Osteoblast (primary cell): ENCODE measurements at places on chromosomes 3 and 15. TPM values are rescaled to one million over a fixed set of nuclear protein-coding genes. Genes with fewer than 3 reads are reported as not detected.

- H3K36me3 ChIP-seq: no peaks in the 10 kb centered on the region
- H3K27ac ChIP-seq: no peak overlapping the region
- no peaks in the 10 kb centered on the region for H3K4me1 ChIP-seq
- no peak for DNase-seq
- H3K27me3 ChIP-seq: no peaks in the 10 kb centered on the region
- H3K4me3 ChIP-seq: no peak overlapping the region
Measured at GRCh38 chr3:60330107-60330506, 921.1 kb downstream of the FHIT start.

- H3K27me3 ChIP-seq: no peaks in the 10 kb centered on the region
- H3K4me1 ChIP-seq: no peaks in the 10 kb centered on the region
- H3K4me3 ChIP-seq: no peak overlapping the region
- no peak for DNase-seq
- no peaks in the 10 kb centered on the region for H3K36me3 ChIP-seq
Measured at GRCh38 chr3:16809993-16810392, 74.8 kb upstream of the PLCL2 start.

- no peaks in the 10 kb centered on the region for H3K27me3 ChIP-seq
- no peak for DNase-seq
- H3K4me3 ChIP-seq: no peak overlapping the region
Measured at GRCh38 chr3:193140381-193140780, 100.6 kb upstream of the PLAAT1 start.

DNA sequence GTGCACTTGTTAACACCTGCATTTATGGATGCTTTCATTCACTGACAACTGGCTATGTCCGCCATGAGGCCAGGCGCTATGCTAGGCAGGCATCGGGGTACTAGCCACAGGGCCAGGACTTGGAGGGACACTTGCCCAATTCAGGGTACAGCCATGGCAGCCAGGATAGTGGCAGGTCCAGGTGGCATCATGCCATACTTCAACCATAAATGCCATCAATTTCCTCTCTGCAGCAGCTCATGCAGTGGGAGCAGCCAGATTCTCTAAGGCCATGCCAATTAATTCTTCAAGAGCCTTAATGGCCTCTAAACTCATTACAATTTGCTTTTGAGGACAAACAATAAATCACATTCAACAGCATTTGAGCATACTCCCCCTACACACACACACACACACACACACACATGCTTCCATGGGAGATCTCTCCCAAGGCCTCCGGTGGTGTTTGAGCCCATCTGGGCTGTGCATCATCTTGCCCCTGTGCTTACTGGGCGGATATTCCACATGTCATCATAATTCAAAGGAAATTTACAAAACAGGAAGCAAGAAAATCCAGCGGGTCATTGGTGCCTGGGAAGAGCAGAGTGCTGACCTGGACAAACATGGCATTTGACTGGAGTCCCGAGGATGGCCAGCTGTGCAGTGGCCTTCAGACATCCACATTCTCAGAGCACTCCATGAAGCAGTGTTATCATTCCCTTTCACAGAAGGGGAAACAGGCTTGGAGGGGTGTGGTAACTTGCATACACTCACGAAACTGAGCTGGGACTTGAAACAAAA lies 109.1 kb downstream of the IQSEC1 start:
- peak; percentile 71 for DNase-seq
- H3K4me1 ChIP-seq: peaks cover 20% of the 10 kb centered on the region
- H3K36me3 ChIP-seq: no peaks in the 10 kb centered on the region
- no peak overlapping the region for H3K27ac ChIP-seq
- no peaks in the 10 kb centered on the region for H3K27me3 ChIP-seq

- peaks cover 15% of the 10 kb centered on the region for H3K27me3 ChIP-seq
- H3K27ac ChIP-seq: no peak overlapping the region
- no peak for DNase-seq
- H3K36me3 ChIP-seq: no peaks in the 10 kb centered on the region
- no peak overlapping the region for H3K4me3 ChIP-seq
- no peaks in the 10 kb centered on the region for H3K4me1 ChIP-seq
Measured at GRCh38 chr3:107512108-107512507, 10.7 kb upstream of the BBX start.

DNA sequence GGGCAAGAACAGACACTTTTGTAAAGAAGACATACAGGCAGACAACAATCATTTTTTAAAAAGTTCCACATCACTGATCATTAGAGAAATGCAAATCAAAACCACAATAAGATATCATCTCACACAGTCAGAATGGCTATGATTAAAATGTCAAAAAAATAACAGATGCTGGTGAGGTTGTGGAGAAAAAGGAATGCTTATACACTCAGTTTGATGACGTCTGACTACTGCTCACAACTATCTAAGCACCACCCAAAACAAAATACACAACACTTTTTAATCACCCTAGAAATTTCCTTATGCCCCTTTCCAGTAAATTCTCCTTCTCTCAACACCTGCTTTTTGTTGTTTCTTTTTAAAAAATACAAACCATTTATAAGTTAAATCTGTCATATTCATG lies 228.8 kb downstream of the ISL2 start:
- no peak overlapping the region for H3K4me3 ChIP-seq
- no peaks in the 10 kb centered on the region for H3K27me3 ChIP-seq
- no peaks in the 10 kb centered on the region for H3K4me1 ChIP-seq
- no peak overlapping the region for H3K27ac ChIP-seq
- DNase-seq: no peak

- H3K4me1 ChIP-seq: no peaks in the 10 kb centered on the region
- no peaks in the 10 kb centered on the region for H3K36me3 ChIP-seq
- H3K4me3 ChIP-seq: no peak overlapping the region
- no peaks in the 10 kb centered on the region for H3K27me3 ChIP-seq
Measured at GRCh38 chr3:34676436-34676835, 878.0 kb downstream of the PDCD6IP start.

GRCh38 chr3:39260957-39261356 lies 18.9 kb downstream of the CX3CR1 start:
- H3K27me3 ChIP-seq: peaks cover 54% of the 10 kb centered on the region
- H3K36me3 ChIP-seq: no peaks in the 10 kb centered on the region
- H3K27ac ChIP-seq: no peak overlapping the region
- no peak overlapping the region for H3K4me3 ChIP-seq

GRCh38 chr15:71139241-71139640 lies 24.0 kb downstream of the THSD4 start:
- H3K4me3 ChIP-seq: no peak overlapping the region
- H3K27me3 ChIP-seq: no peaks in the 10 kb centered on the region
- H3K36me3 ChIP-seq: no peaks in the 10 kb centered on the region
- no peak for DNase-seq
- no peak overlapping the region for H3K27ac ChIP-seq

DNA sequence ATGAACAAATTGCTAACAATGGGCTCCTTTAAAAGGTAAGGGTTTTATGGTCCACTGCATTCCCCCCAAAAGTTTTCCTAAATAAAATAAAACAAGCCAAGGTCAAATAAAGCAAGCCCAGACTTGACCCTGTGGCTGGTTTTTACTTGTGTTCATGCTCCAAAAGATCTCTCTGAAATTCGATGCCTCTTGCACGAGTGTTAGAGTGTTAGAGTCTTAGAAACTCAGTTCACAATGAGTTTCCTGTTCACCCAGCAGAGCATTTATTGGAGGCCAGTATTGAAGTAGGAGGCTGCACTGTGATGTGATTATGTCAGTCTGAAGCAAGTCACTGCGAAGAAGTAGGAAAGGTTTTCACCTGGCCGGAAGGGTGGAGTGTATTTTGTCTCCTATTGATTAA lies 59.9 kb upstream of the LRTM1 start:
- H3K4me1 ChIP-seq: peaks cover 9% of the 10 kb centered on the region
- H3K27me3 ChIP-seq: no peaks in the 10 kb centered on the region
- H3K4me3 ChIP-seq: no peak overlapping the region
- no peak for DNase-seq
- H3K36me3 ChIP-seq: no peaks in the 10 kb centered on the region

MAGEF1 gene
- 18.8 and 22.1 TPM in 2 replicates for total RNA-seq

CAND2 gene
- total RNA-seq: 1.2 and 1.4 TPM in 2 replicates

TRH gene
- total RNA-seq: under 0.01 TPM in 2 replicates

MEX3B gene
- 11.2 and 15.2 TPM in 2 replicates for total RNA-seq
